Stimulated activated naive CD4-positive, alpha-beta T cell treated with Interleukin-2 at 50 U/mL for 16 hours (primary cell): ENCODE measurements at places on chromosomes 5 and 9.

DNA sequence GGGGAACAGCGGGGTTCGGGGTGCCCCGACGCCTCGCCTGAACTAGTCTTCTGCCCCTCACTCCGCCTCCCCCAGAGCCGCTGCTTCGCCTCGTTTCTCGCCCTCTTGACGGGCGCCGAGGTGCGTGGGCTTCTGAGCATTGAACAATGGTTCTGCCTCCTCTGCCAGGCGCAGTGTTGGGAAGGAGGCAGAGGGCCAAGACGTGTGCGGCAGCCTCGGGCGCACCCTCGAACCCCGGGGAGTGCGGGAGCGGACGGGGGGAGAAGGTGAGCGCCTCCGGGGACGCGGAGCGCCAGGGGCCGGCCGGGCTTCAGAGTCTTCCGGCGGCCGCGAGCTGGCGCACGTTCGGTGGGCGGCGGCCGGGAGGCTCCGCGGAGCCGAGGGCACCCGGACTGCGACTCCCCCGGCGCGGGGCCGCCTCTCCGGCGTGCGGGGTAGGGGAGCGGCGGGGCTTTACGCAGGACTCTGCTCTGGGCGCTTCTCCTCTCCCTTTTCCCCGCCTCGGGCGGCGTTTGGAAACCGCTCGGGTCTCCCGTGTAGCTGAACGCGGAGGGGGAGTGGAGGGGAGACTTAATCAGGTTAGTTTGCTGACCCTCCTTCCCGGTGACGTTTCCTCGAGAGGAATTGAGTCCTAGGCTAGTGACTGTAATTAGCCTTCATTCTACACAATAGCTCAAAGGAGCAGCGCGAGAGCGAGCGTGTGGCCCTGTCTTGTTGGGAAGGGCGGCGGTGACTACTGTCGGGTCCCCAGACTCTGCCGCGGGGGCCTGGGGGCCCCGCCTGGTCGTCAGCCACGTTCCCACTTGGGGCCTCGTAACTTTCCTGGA lies 1.1 kb downstream of the VLDLR start:
- DNase-seq = peak; percentile 3

DNA sequence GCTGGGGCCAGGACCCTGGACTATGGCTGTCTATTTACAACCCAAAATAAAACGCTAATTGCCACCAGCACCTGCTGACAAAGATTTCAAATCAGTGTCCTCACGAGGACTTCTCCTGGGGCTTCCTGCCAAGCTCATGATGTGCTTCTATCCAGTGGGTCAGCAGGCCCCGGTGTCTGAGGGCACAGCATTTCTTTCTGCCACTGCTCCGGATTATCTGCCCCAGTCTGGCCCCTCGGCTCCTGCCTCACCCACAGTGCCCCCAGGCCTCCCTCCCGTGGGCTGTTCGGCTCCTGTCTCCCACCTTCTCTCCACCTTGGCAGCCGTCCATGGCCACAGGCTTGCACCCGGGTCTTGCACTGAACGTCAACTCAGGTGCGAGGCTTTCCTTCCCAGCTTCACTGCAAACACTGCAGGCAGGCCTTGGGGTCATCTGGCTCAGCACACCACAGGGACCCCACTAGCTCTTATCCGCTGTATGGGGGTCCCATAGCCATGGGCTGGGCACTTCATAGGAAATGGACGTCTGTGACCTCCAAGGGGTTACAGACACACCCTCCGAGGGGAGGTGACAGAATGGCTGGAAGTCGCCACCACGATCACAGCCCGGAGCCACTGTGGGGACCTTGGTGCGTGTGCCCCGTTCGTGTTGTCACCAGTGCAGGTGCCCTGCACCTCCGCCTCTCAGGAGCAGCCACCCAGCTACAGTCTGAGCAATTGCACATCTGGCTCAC lies 43.8 kb upstream of the FCN1 start:
- DNase-seq = no peak

GRCh38 chr5:109833946-109834345 lies 144.2 kb downstream of the MAN2A1 start:
- DNase-seq = no peak

- no peak for DNase-seq
Measured at GRCh38 chr5:150082374-150082773, 4.0 kb downstream of the CSF1R start.

DNA sequence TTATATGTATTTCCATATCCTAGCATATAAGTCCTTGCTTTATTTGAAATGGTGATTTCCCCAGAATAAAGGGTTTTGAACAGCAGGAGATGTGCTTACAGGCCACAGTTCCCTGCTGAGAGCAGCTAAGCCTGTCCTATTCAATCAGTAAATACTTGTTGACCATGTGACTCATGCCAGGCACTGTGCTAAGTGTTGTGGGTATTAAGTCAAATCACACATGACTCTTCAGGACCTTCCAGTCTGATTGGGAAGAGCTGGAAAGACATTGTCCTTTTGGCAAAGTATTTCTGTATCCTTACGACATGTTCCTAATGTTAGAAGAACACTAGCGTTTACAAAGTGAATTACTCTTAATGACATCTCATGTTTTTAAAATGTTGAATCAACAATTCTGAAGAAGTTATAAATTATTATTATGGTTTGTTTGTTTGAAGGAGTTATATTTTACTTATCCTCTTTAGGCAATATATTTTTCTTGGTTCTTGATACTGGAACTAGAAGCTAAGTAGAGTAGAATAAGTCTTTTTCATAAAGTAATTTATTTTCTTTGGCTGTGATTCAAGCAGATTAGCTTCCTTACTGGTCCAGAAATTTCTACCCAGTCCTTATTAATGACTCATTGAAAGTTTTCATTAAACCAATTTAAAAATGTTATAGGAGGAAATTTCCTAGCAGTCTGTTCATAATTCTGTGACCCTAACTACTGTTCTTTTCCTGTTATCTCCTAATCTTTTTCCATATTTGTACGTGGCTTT lies 82.1 kb downstream of the GAPVD1 start:
- DNase-seq = no peak

DNA sequence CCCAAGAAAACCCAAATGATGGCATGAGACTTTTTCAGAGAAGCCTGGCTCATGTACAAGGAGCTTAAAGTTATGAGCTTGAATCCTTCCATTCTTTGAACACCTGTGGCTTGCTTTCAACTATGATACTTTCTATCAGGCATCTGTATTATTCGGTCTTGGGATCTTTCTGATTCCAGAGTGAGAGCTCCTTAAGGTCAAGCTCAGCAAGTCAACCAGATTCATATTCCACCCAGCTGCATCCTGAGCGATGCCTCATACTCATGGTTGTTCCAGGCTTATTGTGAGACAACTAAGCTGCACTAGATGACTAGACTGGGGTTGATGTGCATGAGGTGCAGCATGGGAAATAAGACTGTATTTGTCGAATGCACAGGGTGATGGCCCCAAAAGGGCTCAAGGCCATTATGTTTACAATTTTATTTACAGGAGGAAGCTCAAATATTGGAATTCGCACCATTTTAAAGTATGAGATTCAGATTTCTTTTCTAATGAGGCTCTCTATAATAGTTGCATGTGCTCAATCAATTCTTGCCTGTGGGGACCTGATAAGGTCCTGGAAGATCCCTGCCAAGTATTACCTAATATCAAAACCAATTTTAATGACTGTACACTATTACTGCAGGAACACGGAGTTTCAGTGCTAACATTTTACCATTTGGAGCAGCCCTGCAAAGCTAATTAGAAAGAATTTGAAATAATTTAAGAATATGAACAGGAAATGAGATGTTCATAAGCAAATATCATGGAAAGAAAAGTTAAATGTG lies 453.8 kb downstream of the SEMA5A start:
- no peak for DNase-seq

GRCh38 chr9:100088202-100088601 lies 10.6 kb downstream of the ERP44 start:
- DNase-seq = peak; percentile 2

DNA sequence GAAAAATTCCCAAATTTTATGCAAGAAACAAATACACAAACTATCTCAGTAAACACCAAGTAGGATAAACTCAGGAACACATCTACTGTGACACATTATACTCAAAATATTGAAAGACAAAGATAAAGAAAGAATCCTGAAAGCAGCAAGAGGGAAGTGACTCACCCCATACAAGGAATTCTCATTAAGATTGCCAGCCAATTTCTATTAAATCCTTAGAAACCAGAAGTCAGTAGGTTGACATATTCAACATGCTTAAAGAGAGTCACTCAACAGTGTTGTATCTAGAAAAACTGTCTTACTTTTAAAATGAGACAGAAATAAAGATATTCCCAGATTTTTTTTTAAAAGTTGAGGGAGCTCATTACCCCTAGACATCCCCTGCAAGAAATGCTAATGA lies 15.5 kb downstream of the SPATA31E1 start:
- DNase-seq = no peak

GRCh38 chr9:87718852-87719612 lies 6.9 kb upstream of the CTSL start:
- no peak for DNase-seq

GRCh38 chr9:130824643-130825350 lies 10.3 kb upstream of the ABL1 start:
- DNase-seq = no peak
